ENCODE measurements at places on chromosomes 1 and 21.

- no peak for DNase-seq
Observed at GRCh38 chr1:34682452-34683223, 72.2 kb upstream of the GJB5 start.

- no peak for DNase-seq
Observed at GRCh38 chr1:160836981-160837557, 25.6 kb downstream of the CD244 start.

- no peak for DNase-seq
Observed at GRCh38 chr1:116553386-116554115, 17.3 kb downstream of the CD58 start.

- no peak for DNase-seq
Observed at GRCh38 chr21:31872452-31873274, at the start of gene HUNK. Gene HUNK, plus strand, starts transcription at chr21:31873020. Its CDS starts 655 bp downstream, at chr21:31873675.

DNA sequence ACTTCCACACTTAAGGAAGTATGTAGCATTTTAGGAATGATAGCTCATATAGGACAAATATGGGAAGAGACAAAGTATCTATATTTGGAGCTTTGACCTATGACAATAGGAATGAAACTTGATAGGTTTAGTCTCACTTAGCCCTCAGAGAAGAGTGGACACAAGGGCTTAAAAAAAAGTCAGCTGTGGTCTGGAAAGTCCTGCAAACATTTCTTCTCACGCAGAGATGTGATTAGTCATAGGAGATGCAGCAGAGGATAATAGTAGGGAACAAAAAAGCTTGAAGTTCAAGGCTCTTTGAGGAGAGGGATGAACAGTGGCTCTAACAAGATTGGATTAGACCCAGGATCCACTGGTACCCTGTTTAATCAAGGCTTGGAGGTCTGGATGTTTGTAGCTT is 14.8 kb upstream of the RNF220 start:
- DNase-seq = no peak

DNA sequence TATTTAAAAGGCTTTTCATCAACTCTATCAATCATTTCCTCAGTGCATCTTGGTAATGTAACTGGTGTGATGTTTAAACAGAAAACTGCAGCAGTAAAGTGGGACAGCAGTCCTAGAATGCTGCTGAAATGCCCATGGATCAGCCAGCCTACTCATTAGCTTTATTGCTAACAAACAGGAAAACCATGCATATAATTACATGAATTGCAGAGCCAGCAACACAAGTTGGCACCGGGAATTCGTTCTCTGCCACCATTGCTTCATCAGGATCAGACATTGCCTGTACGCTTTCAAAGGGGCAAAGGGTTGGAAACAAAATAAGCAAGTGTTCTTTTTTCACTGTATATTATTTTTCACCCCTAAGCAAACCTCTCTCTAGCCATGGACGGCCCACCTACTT is 276.2 kb upstream of the LRRC7 start:
- DNase-seq = no peak

GRCh38 chr1:247840818-247841217 is 878 bp downstream of the OR11L1 start:
- DNase-seq = no peak

DNA sequence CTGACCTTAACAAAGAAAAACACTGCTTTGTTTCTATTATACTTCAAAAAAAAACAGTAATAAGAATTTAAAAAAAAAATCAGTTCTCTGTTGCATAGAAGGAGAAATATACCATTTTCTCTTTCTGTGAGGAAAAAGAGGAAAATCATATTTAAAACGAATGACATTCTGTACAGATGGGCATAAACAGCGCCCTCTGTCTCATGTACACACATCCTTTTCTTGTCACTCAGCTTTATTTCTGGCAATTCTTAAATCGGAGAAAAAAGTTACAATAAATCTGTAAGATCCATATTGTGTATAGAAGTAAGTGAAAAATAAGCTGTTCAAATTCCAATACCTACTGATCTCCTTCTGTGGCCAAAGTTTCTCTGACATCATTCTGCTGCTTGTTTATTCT is 245.4 kb downstream of the SMYD3 start:
- DNase-seq = no peak

DNA sequence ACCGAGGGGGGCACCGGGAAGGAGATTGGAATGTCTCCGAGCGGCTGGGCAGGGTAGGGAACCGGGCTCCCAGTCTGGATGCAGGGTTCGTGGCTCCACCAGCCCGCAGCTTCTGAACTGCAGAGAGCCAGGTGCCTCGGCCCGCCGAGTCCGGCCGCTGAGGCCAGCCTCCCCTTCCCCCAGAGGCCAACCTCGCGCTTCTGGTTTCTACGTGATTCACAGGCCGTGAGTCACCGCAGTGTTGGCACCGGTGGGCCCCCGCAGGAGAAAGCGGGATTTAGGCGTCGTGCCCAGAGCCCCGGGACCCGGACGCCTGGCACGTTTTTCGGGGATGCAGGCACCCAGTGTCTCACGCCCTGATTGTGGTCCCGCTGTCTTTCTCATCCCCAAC is 458 bp downstream of the CRABP2 start:
- no peak for DNase-seq

GRCh38 chr1:12460911-12461621 is 156.9 kb downstream of the DHRS3 start:
- no peak for DNase-seq

DNA sequence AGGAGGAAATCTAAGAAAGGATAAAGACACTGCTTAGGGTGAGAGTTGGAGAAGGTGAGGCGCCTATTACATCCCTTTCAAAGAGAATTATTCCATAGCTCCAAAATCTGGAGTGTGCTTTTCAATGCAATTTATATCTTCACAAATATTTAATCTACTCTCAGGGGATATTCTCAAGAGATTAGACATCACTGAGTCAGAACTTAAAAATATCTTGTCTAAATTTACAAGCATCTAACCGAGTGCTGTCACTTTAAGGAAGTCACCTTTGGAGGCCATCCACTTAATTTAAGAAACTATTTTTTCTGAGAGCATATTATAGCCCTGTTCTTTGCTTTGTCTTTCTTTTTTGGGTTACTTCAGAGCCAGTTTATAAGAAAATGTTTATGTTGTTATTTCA is 134.6 kb downstream of the TNFSF18 start:
- no peak for DNase-seq

DNA sequence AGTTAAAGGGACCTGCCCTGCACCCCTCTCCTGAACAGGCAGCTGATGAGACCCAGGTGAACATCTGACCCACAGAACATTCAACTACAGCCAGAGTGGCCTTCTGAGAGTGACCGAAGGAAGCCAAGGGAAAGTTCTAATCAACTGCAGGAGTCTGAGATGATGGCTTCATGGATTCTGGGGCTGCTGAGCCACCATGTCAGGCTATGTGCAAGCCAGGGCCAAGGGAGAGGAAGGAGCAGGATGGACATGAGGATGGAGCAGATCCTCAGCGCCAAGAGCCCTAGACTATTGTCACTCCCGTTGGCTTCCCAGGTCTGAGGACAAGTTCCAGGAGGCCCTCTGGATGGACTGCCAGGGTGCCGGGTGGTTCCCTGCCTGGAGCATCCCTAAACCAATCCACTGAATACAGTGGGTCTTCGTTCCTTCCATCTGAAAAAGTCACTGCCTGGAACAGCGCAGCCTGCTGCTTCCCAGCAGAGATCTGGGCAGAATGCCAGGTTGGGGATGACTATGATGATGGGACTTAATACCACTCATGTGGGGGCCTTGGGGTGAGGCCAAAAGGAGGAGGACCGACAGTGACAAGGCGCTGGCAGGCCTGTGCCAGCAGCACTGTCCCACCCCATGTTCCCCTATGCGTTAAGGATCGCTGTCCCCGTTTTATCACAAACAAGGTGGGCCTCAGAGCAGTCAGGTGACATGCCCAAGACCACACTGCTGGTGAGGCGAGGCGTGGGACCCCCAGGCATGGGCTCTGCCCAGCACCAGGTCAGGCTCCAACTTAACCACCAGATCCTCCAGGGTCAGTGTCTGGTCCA is 19.8 kb downstream of the SPOCD1 start:
- no peak for DNase-seq

- no peak for DNase-seq
Observed at GRCh38 chr1:162004441-162004950, 19.2 kb downstream of the OLFML2B start.

GRCh38 chr1:212161231-212161781 is 123.9 kb upstream of the PPP2R5A start:
- DNase-seq = no peak

DNA sequence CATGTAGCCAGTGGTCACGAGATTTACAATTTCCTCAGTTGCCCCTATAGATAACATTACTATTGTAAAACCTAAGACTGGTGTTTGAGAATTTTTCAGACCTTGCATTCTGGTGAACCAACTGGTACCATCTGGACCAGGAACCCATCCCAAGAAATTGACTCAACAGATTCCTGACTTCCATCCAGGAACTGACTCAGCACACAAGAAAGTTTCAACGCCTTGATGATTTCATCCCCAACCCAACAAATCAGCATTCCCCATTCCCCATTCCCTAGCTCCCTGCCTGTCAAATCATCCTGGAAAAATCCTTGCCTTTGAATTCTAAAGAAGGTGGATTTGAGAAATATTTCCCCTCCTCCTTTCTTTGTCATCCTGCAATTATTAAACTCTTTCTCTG is 529.8 kb upstream of the PRMT6 start:
- no peak for DNase-seq

- no peak for DNase-seq
Observed at GRCh38 chr1:228180959-228181644, 15.5 kb downstream of the IBA57 start.

GRCh38 chr1:236016083-236016482 is 48.8 kb downstream of the NID1 start:
- DNase-seq = no peak

Data from hypothalamus (tissue), 51 donors.